ENCODE measurements at places on chromosomes 6 and 20.
A peak's percentile ranks its signal among the peaks of the same experiment; 100 is the strongest.

DNA sequence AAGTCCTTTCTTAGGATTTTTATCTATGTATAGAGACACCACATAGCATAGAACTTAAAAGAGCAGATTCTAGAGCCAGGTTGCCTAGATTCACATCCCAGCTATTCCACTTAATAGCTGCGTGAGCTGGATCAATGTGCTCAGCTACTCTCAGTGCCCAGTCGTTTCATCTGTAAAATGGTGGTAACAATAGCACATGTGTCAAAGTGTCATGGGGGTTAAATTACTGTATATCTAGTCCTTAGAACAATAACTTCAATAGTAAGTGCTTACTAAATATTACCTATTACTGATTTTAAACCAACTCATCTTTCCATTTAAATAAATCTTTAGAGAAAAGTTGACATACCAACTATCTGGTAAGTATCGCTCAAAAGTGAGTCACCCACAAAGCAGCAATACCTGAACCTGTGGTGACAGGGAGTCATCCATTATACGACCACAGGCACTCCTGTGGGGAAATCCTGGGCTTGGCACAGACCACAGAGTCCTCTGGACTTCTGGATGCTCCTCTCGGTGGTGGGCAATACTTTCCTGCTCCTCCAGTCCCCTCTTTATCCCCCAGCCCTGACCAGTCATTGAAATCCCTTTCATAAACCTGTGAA lies 154.8 kb downstream of the PDSS2 start:
- peak; percentile 69 for DNase-seq

GRCh38 chr6:92380803-92381601 lies 1038.4 kb downstream of the EPHA7 start:
- no peak for DNase-seq

DNA sequence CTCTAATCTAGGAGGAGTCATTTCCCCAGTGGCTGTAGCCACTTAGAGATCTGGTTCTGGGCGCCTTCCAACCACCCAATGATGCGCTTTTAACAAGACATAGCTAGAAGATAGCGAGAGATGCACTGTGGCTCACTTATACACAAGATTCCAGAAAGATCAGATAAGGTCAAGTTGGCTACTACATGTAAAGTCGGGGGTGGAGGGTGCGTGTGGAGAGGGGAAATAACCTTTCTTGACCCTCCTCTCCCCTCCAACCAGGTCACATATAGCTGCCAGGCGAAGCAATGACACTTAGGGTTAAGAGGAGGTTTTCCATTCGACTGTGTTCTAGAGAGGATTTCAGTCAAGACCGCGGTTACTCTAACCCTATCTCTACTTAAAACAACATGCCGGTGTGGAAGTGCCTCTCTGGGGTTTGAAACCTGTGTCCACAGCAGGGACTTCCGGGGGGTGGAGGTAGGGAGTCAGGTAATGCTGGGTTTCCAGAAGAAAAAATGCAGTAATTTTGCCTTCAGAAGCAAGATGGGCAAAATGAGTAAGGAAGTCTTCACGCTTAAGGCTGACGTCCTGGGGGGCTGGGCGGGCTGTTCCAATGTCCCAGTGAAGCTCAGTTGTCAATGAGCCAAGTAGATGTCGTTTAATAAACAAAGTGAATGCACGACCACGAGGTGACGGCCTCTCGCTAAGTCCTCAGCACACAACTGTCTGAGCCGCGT lies 1.8 kb upstream of the SIM1 start:
- no peak for DNase-seq

DNA sequence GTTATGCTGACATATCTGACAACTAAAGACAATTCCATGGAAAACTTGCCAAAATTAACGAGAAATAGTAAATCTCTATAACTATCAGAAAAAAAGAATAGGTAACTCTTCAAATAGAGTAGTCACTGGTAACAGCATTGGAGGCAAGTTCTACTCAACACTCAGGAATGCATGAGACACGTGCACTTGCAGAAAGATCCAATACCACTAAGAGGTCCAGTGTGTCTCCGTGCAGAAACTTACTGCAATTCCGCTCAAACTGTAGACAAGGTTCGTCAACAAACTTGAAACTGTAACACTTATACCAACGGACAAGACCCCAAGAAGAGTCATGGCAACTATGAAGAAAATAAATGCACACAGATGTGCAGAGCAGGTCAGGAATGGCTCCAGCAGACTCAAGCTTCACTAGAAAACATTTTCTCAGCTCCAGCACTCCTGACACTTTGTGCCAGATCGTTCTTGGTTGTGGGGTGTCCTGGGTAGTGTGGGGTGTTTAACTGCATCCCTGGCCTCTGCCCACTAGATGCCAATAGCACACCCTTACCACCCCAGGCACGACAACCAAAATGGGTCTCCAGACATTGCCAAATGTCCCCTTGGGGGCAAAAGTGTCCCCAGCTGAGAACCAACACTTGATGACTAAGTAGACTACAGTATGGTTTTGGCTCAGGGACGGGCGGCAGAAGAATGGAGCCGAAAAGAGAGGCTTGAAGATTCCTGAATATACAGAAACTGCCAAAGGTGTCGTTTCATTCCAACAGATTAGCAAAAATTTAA lies 134.8 kb downstream of the DTNBP1 start:
- DNase-seq = peak; percentile 13

DNA sequence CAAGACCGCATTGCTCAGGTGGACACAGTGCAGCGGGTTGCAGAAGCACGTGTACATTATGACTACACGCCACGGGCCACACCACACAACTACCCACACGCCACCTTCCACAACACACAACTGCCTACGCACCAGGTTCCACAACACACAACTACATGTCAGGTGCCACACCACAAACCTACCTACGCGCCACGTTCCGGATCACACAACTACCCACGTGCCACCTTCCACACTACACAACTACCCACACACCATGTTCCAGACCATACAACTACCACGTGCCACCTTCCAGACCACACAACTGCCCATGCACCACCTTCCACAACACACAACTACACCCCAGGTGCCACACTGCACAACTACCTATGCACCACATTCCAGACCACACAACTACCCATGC lies 20.5 kb downstream of the THBS2 start:
- DNase-seq = no peak

Data from activated T-cell treated with anti-CD3 and anti-CD28 coated beads, Interleukin-2, amount 50 U/mL, for 48 hours (primary cell).